ENCODE measurements at places on chromosomes 1 and 21.

DNA sequence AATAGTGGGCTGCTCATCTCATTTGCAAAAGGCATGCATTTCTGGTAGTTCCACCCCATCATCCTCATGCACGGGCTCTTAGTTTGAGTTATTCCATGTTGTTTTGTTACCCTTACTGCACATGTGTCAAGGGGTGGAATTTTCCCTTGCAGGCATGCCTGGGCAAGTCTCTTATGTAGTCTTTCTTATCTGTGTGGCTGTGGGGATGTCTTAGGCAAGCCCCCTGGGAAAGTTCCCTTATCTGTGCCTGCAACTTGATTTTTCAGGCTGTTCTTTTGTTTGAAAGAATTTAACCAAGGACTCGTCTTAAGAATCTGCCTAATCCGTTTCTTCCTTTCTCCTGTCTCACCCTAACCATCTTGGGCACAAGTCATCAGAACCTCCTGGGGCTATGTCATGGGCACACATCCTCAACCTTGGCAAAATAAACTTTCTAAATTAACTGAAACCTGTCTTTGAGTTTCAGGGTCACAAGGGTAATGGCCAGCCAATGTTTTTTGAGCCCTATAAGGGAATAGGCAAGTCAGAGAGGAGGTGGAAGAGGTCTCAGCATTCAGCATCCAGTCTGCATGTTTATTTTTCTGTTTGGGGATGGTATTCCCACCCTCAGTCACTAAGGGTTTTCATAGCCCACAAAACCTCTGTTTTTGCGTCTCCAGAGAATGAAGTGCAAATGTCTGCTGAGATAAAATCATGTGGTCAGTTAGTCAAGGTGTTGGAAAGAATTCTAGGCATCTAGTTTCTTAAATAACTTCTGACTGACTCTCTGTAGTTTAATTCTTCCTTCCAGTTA, 579.7 kb downstream of the PLA2G4A start:
- no peak for DNase-seq

DNA sequence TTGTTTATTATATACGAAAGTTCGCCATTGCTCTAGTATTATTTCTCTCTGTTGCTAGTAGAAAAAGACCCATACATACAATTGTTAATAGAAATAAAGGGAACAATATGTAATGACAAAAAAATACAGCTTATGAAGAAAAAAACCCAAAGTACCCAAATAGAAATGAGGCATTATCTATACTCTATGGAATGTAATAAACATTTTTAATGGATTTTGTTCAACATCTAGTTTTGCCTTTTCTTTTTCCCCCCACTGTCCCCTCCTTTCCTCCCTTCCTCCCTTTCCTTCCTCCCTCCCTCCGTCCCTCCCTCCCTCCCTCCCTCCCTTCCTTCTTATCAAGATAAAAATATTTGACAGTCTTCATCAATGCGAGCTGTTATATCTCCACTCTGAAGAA, 81.5 kb upstream of the NEK7 start:
- no peak for DNase-seq

- DNase-seq = no peak
Measured at GRCh38 chr21:36511484-36512220, 31.7 kb upstream of the CLDN14 start.

GRCh38 chr21:35222021-35222420, 172.9 kb upstream of the RUNX1 start:
- no peak for DNase-seq

GRCh38 chr21:41419921-41420862, 5.8 kb upstream of the MX1 start:
- DNase-seq = no peak

DNA sequence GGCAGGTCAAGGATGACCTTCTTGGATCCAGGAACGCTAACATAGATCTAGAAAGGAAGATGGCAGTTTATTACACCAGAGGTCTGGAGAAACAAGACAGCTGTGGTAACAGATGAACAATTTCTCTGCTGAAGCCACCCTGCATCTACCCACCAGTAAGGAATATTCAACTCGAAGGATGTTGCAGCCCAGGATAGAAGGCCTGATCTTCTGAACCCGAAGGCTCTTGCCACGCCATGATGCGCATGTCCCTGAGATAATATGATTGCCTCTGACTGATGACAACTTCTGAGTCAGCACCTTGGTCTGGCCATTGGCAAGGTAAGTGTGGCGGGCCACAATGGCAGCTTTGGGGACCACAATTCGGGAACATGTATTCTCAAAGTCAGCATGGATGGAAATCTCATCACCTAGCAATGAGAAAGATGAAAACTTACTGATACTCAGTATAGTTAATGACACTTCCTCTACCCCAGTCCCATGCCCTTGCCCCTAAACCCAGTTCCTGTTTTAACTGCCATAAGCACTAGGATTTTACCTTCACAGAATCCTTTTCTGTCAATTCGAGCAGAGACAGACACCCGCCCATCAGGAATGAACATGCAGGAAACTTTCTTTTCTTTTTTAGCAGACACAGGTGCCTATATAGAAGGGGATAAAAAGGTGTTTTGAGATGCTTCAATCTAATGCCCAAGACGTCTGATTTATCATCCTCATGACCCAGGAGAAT, 1.8 kb downstream of the TXNIP start:
- DNase-seq = no peak

GRCh38 chr1:108653431-108654105, 7.3 kb downstream of the HENMT1 start:
- no peak for DNase-seq

- no peak for DNase-seq
Measured at GRCh38 chr1:85502171-85502570, 37.2 kb upstream of the DDAH1 start.

DNA sequence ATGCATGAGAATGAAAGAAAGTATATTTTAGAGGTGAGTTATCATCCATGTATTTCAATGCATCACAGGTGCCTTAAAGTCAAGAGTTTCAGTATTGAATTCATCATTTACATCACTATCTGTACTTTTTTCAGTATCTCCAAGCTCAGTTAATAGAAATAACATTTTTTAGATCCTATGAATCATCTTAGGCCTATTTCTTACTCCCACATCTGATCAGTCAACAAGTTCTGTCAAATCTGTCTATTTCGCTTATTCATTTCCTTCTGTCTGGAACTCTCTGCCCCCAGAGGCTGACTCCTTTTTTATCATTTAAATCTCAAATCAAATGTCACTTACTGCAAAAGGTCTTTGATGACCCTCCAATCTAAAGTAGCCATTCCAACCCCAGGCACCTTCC, 295.2 kb downstream of the LRRC7 start:
- no peak for DNase-seq

DNA sequence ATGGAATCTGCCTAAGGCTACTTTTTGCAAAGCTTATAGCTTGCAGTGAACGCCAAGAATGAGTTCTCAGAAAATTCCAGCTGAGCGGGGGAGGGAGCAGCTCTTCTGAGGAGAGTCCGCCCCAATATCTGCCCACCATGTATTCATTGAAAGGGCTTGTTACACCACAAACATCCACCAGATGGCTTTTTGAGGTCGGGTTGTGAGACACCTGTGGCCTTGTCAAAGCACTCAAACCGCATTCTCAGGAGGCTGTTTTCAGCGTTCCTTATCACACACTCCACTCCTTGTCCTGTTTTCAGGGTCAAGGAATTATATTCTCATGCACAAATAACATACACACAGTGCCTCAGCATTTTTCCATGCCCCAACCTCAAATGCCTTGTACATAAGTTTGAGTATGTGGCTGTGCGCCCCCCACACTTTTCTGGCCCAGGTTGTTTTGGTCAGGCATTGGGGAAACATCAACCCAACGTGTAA, 3.9 kb upstream of the C4BPB start:
- no peak for DNase-seq

GRCh38 chr1:7550261-7550865, 220.7 kb upstream of the VAMP3 start:
- DNase-seq = no peak

- no peak for DNase-seq
Measured at GRCh38 chr1:229410692-229411433, 23.0 kb downstream of the ACTA1 start.

GRCh38 chr1:234730770-234731568, 121.0 kb upstream of the IRF2BP2 start:
- DNase-seq = no peak

DNA sequence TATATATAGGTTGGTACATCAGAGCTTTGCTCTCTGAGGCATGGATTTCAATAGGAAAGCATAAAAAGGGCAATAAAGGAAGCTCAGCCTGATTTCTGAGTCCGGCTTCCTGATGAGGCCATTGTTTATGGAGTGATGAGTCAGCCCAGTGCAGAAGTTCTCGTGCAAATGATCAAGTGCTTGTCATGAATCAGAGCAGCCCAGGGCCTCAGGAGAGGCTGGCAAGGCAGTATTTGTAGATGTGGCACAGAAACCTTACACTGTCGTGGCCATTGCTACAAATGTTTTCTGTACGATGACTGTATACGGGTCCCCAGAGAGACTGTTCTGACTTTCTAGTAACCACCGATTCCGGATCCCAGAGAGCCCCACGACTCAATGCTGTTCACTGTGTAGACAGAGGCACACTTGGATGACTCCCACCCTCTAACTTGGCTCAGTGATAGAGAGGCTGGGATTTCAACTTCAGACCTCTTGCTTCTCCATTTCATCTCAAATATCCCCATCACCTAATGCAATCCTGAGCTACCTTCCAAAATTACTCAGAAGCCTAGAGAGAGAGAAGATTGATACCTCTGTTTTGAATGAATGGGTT, 26.8 kb downstream of the UMODL1 start:
- DNase-seq = no peak

DNA sequence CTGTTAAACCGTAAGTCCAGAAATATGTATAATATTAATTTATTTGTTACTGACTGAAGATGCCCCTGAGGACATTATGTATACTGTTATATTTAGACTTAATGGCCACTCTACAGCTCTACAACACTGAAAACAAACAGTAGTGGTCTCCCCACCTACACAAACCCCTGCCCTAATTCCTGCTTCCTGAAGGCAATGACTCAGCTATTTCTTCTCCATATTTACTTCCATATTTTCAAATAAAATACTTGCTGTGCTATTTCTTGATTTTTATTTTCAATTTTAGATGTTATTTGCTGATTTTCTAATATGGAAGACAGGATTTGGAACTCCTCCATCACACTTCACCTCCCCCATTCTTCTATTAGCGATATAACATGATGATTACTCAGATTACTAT, 97.6 kb downstream of the PCNX2 start:
- no peak for DNase-seq
